BJ (cell line): ENCODE measurements at places on chromosomes 7 and 10. TPM values are rescaled to one million over a fixed set of nuclear protein-coding genes. Genes with fewer than 3 reads are reported as not detected.

DNA sequence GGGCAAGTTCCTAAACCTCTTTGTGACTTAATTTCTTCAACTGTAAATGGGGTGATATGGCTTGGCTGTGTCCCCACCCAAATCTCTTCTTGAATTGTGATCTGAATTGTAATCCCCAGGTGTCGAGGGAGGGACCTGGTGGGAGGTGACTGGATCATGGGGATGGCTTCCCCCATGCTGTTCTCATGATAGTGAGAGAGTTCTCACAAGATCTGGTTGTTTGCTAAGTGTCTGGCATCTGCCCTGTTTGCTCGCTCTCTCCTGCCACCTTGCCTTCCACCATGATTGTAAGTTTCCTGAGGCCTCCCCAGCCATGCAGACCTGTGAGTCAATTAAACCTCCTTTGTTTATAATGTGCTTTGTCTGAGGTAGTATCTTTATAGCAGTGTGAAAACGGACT lies 177.0 kb downstream of the MYOF start:
- DNase-seq = no peak

GRCh38 chr10:106181501-106181900 lies 983.0 kb downstream of the SORCS1 start:
- DNase-seq = peak; percentile 16

DNA sequence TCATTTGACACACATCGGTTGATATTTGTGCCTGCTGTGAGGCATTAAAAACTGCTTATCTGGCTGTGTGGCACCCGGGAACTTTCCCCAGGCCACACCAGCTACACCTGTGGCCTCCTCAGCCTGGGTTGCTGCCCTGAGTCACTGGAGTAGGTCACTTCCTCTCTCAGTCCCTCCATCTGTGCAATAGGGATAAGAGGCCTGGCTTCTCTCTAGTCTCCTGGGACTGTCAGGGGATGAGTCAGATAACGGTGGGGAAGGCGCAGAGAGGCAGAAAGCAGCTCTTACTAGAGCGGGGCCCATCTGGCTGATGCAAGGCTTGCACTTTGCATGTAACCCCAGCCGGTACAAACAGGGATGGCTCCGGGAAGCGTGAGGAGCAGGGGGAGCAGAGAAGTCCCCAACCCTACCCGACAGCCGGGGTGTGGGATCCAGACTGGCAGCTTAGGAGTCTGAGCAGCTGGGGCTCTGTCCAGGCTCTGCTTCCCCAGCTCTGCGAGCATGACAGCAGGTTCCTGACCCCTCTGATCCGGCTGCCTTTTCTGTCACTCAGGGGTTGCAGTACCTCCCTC lies 34.0 kb downstream of the DNAJB12 start:
- DNase-seq = peak; percentile 98

GRCh38 chr10:8640301-8640700 lies 585.8 kb downstream of the GATA3 start:
- DNase-seq = no peak

GRCh38 chr7:47931005-47932004 lies 17.0 kb downstream of the PKD1L1 start:
- no peak for DNase-seq

DNA sequence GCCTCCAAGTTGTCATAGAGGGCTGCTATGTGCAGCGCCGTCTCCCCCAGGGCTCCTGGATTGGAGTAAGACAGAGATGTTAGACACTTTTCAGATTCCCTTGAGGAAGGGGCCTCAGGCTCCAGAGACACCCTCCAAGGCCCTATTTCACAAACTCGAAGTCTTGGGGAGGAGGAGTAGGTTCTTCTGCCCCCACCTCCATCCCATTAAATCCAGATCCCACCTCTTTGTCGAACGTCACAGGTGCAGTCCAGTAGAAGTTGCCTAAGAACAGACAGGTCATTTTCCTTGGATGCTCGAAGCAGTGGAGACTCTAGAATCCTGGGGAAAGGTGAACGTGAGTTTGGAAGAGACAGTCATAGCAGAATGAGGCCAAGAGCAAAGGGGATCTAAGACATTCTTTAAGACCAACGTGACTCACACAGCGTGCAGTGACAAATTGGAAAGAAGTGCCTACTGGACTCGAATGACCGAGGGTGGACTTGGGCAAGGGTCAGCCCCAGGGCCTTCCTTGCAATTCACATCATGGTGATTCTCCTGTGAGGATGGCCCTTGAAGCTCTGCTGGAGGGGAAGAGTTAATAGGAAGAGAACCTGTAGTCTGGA lies 3.3 kb downstream of the TRPV5 start:
- no peak for DNase-seq

DNA sequence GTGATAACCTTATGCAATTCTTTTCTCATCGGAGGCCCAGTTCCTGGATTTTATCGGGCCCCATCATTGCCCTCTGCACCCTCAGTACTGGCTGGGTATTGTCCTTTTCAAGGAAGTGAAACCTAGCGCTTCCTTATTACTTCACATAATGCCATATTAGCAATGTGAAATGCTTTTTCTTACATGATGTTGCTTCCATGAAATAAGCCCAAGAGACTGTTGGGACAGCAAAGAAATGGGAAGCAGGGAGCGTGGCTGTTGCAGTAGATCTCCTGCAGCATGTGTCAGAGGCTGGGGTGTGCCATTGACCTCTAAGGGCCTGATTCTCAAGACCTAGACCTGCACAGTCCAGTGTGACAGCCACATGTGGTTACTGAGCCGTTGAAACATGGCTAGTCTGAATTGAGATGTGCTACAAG lies 8.1 kb downstream of the CHN2 start:
- no peak for DNase-seq

GRCh38 chr7:15751191-15751701 lies 64.8 kb upstream of the MEOX2 start:
- peak; percentile 32 for DNase-seq

- no peak for DNase-seq
These were observed 192.4 kb upstream of the PFKP start for GRCh38 chr10:2874963-2875362.

DNA sequence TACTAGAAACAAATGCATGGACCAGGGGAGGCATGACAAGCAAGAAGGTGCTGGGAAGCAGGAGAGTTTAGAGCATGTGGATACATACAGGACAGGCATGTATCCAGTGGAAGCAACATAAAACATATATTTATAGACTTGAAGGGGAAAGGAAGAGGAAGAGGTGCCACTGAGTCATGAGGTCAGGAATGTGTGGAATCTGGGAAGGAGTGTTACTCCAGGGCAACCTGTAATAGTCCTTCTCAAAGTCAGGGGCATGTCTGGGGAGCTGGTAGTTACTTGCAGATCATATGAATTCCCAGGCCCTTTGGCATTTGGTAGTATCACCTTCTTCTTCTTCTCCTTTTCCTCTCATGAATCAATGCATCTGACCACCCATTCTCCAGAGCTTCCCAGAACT lies 246.6 kb downstream of the XPNPEP1 start:
- DNase-seq = no peak

The FAM25A gene
- not detected in 2 replicates for polyA plus RNA-seq

The RBM20 gene
- polyA plus RNA-seq = not detected in 2 replicates

- no peak for DNase-seq
These were observed 6.9 kb downstream of the TMEM130 start for GRCh38 chr7:98862716-98863420.

DNA sequence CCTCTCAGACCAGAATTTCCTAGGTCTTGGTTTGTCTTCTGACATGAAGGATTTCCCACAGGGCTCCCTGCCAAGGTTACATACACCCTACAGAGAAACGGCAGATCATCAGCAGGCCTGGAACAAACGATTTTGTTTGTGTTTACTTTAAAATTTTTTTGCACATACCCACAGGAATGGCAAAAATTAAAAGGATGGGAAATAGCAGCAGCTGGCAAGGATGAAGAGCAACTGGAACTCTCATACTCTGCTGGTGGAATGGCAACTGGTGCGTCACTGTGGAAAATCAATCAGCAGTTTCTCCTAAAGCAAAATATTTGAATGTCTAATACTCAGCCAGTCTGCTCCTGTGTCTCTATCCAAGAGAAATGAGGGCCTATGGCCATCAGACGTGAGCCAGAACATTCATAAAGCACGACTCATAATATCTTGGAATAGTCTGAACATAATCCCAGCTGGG lies 6.5 kb downstream of the BAIAP2L1 start:
- DNase-seq = peak; percentile 81

- DNase-seq = no peak
These were observed 523 bp upstream of the CDH23 start for GRCh38 chr10:71396084-71396710.

DNA sequence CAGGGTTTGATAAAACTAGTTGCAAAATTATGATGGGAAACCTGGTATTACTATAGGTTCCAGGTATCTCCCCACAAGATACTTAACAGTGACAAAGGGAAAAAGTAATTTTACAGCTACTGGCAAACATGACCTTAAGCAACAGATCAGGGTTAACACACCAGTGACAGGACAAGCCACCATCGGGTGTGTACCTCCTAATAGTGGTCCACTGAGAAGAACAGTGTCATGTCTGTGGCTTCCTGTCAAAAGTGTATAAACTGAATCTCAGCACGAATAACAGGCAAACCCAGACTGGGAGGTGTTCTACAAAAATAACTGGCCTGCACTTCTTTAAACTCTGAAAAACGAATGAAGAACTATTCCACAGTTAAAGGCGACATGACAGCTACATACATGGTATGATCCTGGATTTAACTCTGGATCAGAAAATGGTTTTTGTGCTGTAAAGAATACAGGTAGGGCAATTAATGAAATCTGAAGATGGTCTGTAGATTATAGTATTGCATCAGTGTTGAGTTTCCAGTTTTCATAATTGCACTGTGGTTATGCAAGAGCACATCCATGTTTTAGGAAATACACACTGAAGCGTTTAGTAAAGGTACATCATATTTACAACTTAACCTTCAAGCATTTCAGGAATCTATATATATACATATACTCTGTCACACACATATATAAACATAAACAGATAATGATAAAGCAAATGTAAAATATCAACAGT lies 32.0 kb upstream of the ARMS2 start:
- no peak for DNase-seq
